Spinal cord (tissue), 10 donors: ENCODE measurements at places on chromosomes 5 and 9. TPM values are rescaled to one million over a fixed set of nuclear protein-coding genes. Genes with fewer than 3 reads are reported as not detected.
A peak's percentile ranks its signal among the peaks of the same experiment; 100 is the strongest.

CCNJL gene
- 2.1 TPM for total RNA-seq

WDR38 gene
- total RNA-seq: 0.59 TPM

POLK gene
- 58.5 TPM for total RNA-seq

DBH gene
- total RNA-seq: 0.50 TPM

SPINK4 gene
- not detected for total RNA-seq

DDX31 gene
- 17.5 TPM for total RNA-seq

TLE1 gene
- total RNA-seq: 65.3 TPM

ALDOB gene
- total RNA-seq: 0.40 TPM

- no peak for DNase-seq
Measured at GRCh38 chr5:145531038-145531734, 304.0 kb downstream of the PRELID2 start.

DNA sequence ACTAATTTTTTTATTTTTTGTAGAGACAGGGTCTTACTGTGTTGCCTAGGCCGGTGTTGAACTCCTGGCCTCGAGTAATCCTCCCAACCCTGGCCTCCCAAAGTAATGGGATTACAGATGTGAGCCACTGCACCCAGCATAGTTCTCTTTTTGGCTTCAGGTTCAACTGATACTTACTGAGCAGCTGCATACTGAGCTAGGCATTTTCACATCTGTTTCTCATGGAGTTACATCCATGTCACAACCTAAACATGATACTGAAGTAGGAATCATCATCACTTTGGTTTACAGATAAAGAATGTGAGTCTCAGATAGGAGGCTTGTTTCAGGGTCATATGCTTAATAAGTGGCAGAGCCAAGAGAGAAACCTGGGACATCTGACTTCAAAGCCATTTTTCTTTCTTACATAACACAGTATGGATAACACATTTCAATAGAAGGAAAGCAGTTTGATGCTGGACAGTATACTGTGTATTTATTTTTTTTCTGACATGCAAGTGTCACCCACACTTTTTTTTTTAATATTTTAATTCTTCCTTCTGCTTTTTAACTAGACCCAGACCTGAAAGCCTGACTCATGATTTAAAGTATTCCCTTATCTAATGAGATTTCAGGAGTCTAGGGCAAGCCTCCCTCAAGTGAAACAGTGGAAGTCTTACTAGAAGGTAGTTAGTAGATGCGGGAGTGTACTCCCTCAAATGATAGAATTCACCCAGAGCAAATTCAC is 90.8 kb downstream of the HACD4 start:
- no peak for DNase-seq

GRCh38 chr5:9239071-9239470 is 306.8 kb downstream of the SEMA5A start:
- DNase-seq: no peak

- no peak for DNase-seq
Measured at GRCh38 chr5:32542216-32543059, 42.9 kb upstream of the SUB1 start.

DNA sequence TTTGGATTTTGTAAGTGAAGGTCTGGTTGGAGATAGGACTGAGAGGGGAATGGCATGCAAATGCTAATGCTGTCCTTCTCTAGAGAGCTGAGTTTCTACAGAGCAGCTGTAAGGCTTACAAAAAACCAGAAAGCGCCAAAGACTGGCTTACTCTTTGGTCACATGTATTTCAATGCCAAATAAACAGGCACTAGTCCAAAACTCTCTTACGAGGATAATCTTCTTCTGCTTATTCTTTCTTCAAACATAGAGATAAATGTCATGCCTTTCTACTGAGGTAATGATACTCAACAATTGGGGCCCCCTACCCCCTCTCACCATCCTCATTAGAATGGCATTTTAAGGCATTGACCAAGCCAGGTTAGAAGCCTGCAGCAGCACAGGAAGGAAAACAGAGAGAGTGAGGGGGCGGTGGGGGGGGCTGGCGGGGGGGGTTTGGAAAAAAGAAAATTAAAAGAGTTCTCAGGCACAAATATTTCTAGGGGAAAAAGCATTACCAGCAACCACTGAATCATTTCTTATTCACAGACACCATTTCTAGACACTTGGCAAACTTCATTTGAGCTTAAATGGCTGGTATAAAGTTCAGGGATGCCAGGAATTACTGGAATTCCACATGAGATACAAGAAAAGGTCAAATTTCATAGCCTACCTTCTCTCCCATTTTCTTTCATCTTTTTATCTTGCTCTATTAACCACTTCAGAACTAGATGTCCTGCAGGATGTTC is 34.0 kb downstream of the PUM3 start:
- DNase-seq: no peak

DNA sequence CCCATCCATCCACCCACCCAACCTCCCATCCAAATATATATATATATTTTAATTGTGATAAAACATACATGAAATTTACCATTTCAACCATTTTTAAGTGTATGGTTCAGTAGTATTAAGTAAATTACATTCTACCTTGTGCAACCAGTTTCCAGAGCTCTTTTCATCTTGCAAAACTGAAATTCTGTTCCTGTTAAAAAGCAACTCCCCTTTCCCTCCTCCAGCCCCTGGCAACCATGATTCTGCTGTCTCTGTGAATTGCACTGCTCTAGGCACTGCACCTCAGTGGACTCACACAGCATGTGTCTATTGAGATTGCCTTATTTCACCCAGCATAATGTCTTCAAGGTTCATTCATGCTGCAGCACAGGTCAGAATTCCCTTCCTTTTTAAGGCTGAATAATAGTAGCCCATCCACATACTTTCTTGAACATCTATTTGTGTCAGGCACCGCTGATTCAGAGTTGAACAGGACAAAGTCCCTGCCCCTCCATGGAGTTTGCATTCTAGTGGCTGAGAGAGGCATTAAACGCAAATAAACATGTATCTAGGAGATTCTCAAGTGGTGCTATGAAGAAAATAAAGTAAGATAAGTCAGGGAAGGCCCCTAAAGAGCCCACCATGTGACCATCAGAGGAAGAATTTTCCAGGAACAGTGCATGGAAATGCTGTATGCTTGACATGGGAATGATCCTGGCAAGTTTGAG is 24.0 kb downstream of the CSF1R start:
- no peak for DNase-seq

GRCh38 chr5:18240971-18241370 is 606.7 kb downstream of the TAF11L14 start:
- no peak for DNase-seq

DNA sequence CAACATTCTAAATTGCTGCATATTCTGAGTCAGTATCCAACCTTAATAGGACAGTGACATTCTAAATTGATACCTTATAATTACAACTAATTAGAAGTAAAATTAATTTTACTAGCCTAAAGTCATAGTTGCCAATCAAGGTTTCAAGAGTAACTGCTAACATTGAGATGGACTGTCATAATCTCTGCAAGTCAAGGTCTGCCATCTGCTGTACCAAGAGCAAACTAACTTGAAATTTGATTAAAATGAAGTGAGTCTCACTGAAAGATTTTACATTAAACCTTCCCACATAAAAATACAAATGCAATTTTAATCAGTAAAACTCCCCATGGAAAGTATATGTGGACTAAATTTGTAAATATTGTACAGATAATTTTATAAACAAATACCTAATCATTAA is 235.3 kb downstream of the PRDM9 start:
- DNase-seq: peak; percentile 37

- DNase-seq: no peak
Measured at GRCh38 chr5:37722236-37723161, 117.3 kb downstream of the GDNF start.

GRCh38 chr9:114894609-114895433 is 35.6 kb downstream of the TNFSF8 start:
- no peak for DNase-seq

GRCh38 chr9:3331801-3332200 is 194.0 kb downstream of the RFX3 start:
- no peak for DNase-seq

DNA sequence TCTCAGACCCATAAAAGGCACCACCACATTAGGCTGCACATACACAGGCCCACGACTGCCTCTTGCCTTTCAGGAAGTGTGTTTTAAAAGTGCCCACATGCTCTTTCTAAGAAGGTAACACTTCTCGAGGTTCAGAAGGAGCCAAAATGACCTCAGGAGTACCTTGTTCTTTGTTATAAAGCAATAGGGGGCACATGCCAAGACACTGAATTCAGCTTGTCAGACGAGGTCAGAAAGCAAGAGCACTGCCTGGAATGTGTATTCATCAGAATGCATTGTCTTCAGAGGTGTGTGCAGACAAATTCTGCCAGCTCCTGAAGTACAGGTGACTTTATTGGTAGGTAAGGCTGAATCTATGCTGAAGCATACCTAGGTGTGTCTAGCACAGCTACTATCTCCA is 114.5 kb upstream of the IRX1 start:
- DNase-seq: no peak

GRCh38 chr5:35363387-35363965 is 133.2 kb upstream of the PRLR start:
- no peak for DNase-seq

GRCh38 chr5:162067162-162067561 is 411 bp upstream of the GABRG2 start:
- peak; percentile 43 for DNase-seq

GRCh38 chr9:86978413-86978812 is 31.1 kb upstream of the GAS1 start:
- no peak for DNase-seq

DNA sequence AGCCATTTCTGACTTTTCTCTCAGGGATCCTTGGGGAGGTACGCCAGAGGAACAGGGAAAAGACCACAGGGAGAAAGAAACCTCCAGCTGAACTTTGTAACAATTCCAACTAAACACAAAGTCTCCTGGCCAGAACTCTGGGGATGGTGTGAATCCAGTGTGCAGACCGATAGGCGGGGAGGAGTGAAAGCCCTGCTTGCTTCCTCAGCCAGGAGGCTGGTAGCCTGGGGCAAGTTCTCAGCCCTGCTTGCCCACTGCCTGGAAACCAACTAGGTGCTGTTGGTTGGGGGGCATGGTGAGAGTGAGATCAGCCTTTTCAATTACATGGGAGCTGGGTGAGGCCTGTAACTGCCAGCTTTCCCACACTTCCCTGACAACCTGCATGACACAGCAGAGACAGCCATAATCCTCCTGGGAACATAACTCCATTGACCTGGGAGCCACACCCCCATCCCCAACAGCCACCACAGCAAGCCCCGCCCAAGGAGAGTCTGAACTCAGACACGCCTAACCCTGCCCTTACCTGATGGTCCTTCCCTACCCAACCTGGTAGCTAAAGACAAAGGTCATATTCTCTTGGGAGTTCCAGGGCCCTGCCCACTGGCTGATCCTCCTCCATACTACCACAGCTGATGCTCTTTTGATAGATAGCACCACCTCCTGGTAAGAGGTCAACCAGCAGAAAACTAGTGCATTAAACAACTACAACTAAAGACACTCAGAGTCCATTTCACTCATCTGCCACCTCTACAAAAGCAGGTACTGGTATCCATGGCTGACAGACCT is 100.1 kb upstream of the TNFAIP8 start:
- no peak for DNase-seq

DNA sequence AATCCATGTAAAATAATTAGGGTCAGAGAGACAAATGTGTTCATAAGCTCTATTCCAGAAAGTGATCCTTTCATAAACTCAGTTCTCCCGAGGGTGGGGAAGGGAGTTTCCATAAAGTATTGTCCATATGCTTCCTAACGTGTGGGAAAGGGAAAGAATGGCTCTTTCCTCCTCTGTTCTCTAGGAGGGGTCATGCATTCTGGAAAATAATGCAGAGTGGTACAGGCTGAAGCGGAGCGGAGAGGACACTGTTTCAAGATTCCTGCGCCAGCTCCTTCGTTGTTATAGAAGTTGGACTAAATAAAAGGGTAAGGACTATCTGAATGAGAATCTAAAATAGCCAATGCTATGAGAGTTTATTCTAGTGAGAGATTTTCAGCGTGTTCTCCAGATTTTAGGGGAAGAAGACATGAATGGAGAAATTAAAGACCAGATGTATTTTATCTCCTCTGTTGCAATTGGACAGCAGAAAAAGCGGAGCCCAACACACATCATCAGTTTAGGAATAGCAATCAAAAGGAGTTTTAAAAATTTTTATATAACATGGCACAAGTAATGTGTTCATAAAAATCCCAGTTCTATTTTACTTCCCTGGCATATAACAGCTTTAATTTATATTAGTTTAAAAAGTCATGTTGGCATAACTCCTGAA is 166.9 kb upstream of the MPDZ start:
- DNase-seq: no peak

DNA sequence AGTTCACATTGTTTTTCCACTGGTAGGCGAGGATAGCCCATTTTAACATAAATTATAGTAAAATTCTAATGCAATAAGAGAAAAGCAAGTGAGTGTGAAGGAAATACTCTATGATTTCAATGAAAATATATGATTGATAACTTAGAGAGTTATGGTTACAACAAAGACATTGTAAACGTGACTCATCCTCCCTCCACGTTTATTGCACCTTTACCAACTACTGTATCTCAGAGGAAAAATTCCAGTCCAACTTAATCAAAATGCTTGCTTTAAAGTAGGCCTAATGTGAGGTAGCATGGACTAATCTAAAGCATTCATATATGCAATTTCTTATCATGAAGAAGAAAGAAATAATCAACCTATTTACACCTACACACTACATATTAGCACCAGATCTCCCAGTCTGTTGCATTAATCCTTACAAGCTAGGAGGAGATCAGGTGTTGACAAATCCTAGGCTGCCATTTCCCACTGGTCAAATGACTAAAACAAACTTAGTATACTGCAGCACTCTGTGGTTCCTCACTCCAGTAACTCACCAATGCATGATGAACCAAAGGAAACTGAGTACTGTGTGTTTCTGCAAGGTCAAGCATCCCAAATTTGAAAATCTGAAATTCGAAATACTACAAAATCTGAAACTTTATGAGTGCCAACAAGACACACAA is 41.7 kb downstream of the ECPAS start:
- DNase-seq: no peak
